ENCODE measurements at places on chromosomes 13 and 19.

GRCh38 chr19:8355631-8356402 is 8.1 kb upstream of the ANGPTL4 start:
- DNase-seq, result no peak

DNA sequence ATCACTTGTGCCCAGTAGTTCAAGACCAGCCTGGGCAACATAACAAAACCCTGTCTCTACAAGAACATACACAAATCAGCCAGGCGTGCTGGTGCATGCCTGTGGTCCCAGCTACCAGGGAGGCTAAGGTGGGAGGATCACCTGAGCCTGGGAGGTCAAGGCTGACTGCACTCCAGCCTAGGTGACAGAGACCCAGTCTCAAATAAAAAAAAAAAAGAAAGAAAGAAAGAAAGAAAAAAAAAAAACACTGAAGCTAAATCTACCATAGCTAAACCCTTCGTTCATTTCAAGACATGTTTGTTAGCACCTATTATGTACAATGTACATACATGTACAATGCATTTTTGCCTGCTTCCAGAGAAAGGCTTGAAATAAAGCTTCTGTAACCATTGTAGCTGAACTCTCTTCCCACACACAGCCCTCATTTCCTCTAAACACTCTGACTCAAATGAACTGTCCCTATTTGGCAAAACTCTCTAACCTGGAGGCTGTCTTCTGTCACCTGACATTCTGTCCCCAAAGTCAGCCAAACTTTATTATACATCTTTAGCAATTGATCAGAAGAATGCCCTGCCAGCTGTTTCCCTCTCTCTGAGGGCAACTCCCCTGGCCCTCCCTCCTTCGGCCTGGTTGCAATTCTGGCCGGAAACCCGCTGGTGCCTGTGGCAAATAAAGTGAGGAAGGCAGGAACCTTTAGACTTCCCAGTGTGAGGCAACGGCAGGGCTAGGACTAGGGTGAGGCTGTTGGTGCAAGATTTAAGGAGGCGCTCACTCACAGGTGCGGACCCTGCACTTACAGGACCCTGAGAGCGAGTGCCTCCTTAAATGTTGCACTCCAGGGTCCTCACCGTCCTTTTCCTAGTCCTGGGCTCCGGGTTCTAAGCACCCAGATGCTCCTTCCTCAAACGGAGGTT is 1.8 kb downstream of the ETHE1 start:
- DNase-seq, result peak; percentile 30

DNA sequence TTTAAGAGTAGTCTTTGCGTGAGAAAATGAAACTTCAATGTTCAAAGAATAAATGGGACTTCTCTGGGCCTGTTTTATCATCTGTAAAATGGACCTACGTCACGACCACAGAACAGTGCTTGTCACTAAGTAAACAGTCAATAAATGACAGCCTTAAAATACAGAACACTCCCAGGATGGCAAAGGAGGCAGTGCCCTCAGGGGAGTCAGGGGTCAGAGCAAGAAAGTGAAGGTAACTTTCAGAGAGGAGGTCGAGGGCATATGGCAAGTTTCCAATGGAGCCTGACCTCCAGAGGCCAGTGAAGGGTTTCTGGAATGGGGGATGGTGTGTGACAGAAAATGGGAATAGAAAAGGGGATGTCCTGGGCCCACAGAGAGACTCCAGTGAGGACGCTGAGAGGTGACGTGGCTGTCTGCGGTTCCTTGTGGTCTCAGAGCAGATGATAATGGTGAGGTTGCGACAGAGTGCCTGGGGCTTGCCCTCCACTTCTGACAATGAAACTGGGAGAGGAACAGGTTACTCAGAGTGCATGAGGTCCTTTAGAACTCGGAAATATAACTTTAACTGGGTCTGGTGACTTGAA is 91.8 kb downstream of the UBL3 start:
- DNase-seq, result peak; percentile 78

- DNase-seq, result no peak
These were observed 1.9 kb downstream of the C2CD4C start for GRCh38 chr19:406971-407510.

DNA sequence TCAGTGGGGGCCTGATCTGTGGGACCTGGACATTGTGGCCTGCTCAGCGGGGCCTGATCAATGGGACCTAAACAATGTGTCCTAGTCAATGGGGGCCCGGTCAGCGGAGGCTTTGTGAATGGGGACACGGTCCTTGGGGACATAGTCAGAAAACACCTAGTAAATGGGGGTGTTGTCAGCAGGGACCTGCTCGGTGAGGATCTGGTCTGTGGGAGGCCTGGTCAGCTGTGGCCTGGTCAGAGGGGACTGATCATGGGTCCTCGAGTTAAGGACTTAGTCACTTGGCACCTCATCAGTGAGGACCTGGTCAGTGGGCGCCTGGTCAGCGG is 44.5 kb upstream of the TPM4 start:
- DNase-seq, result no peak

DNA sequence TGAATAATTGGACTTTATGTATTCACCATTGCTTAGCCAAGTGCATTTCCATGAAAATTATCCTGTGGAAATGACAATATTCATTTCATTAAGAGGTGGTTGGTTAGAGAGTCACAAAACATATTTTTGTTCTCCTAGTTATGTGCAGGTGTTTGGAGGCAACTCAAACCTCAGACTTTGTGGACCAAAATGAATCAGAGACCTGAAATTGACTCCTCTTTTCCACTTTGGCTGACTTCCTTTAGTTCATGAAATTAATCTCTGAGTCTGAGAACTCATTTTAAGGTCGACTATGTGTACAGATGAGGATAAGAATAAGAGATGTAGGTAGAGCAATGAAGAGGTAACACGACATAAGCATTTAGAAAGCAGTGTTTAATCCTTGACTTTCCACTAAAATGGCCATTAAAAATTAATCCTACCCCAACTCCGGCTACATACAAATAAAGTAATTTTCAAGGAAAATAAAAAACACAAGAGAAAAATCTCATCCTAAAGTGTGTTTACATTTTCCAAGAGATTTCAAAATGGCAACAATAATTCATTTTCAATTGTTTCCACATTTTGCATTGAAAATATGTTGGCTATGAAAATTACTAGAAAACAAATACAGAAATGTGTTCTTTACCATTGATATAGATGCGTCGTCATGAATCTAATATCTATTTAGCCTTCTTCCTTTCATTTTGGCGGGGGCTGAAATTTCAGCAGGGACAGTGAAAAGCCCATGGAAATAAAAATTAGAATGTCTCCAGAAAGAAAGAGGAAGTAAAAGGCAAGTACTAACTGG is 185.4 kb upstream of the CSNK1A1L start:
- no peak for DNase-seq

GRCh38 chr19:38049105-38049649 is 142.2 kb downstream of the SIPA1L3 start:
- peak; percentile 65 for DNase-seq

DNA sequence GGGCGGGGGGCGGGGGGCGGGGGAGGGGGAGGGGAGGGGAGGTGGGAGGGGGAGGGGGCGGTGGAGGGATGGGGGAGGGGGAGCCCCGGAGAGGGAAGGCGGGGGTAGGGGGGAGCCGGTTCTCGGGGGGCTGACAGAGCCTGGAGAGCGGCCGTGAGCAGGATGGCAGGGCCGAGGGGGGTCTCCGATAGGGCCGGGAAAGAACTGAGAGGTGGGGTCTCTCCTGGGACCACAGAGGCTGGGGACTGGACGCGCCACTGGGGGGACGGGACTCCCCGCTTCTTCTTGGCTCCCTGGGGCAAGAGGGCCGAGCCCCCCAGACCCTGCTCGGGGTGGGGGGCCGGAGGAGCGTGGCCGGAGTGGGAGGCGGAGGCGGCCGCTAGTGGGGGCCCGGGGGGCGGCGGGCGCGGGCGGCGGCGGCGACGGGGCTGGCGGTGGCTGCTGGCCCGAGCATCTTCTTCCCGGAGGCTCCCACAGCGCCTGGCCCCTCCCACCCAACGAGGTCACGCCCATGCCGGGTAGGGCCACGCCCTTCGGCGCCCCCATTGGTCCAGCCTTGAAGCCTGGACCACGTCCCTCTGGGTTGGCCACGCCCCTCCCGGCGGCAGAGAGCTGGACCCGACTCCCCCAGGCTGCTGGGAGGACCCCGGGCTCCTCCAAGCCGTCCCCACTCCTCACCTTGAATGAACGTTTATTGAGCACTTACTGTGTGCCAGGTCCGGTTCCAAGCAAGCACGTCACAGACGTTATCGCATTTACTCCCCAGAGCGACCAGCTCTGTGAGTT is at the start of gene NOVA2:
NOVA2 (minus strand) TSS at position 313 of the 786 bp plus-strand sequence. CDS start 514 bp downstream, outside the sequence.
- DNase-seq, result peak; percentile 67

GRCh38 chr13:104584481-104584880 is 1518.3 kb upstream of the SLC10A2 start:
- DNase-seq, result no peak

GRCh38 chr19:18878858-18879578 is 16.9 kb downstream of the CERS1 start:
- DNase-seq, result no peak

- no peak for DNase-seq
These were observed 30.1 kb upstream of the METTL21C start for GRCh38 chr13:102724923-102725322.

- DNase-seq, result no peak
These were observed 117.2 kb upstream of the ARGLU1 start for GRCh38 chr13:106685143-106685542.

GRCh38 chr13:43981091-43981490 is 101.4 kb downstream of the LACC1 start:
- no peak for DNase-seq

- DNase-seq, result no peak
These were observed 4.9 kb upstream of the STARD13 start for GRCh38 chr13:33290421-33290965.

GRCh38 chr19:34181111-34181864 is 9.0 kb downstream of the LSM14A start:
- no peak for DNase-seq

DNA sequence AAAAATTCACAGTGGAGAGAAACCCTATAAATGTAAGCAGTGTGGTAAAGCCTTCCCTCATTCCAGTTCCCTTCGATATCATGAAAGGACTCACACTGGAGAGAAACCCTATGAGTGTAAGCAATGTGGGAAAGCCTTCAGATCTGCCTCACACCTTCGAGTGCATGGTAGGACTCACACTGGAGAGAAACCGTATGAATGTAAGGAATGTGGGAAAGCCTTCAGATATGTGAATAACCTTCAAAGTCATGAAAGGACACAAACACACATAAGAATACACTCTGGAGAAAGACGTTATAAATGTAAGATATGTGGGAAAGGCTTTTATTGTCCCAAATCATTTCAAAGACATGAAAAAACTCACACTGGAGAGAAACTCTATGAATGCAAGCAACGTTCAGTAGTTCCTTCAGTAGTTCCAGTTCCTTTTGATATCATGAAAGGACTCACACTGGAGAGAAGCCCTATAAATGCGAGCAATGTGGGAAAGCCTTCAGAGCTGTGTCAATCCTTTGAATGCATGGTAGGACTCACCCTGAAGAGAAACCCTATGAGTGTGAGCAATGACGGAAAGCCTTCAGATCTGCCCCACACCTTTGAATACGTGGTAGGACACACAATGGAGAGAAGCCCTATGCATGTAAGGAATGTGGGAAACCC is 16.1 kb upstream of the ZNF439 start:
- DNase-seq, result no peak

DNA sequence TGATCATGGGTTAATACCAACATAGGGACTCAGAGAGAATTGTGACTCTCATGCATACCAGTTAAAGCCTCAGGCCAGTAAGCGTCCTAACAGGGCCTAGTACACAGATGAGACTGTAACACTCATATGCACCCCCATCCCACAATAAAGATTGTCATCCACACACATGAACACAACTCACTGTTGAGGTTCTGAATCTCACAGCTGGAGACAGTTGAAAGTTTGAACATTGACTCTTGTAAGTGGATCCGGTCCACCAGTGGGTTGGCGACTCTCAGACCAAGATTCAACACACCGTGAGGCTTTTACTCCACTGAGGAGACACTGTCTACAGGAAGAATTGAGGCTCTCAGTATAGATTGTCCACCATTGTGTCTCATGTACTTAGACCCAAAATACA is 88.1 kb downstream of the ZNF429 start:
- no peak for DNase-seq

DNA sequence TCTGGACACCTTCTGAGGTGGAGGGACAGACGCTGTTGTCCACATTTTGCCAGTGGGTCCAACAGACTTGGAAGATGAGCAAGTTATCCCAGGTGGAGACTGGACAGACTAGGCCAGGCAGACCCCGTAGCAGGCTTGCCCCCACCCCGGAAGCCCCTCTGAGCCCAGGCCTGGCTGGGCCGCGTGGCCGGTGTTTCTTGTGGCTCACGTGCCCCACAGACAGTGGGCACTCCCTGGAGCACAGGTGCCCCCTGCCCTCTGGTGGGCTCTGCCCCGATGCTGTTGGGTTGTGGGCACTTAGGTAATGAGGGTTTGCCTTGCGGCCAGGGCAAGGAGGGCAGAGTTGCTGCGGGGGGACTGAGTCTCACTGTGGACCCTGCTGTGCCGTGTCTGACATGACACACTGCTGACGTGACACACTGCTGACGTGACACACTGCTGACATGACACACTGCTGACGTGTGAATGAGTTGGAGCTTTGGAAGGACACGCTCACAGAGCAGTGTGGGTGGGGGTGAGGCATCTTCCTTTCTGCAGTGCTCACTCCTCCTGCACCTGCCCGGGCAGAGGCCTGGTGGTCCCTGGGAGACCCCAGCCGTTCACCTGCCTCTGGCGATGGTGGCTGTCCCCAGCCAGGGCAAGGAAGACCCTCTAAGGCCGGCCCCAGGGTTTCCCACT is 25.1 kb downstream of the DOT1L start:
- peak; percentile 38 for DNase-seq

- DNase-seq, result no peak
These were observed 30.6 kb upstream of the ATP1A3 start for GRCh38 chr19:42024622-42025111.

- no peak for DNase-seq
These were observed 40.2 kb upstream of the IGSF23 start for GRCh38 chr19:44573183-44573582.

DNA sequence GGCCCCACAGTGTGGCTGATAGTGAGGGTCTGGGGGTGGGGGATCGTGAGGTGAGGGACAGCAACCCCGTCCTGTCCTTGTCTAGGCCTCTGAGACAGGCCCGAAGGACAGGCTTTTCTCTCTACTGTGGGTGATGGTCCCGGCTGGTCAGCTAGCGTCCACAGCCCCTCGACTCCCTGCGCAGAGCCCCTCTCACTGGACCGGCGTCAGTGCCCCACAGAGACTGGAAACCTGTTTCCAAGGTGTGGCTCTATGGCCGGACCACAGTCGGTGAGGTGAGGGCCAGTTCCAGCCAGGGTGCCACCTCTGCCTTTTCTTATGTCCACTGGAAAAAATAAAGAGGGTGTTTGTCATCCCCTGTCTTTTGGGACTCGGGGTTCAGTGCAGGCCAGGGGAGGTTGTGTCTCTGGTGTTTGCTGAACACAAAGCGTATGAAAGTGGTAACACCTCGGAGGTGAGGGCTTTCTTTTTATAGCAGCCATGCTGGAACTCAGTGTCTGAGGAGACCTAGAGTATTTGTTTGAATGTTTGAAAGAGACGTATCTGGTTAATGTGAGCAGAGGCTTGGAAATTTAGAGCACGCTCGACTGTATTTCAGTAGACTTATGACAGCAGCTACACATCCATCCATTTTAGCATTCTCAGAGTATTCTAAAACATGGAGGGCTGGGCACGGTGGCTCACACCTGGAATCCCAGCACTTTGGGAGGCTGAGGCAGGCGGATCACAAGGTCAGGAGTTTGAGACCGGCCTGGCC is 22.8 kb downstream of the ATP11A start:
- DNase-seq, result no peak

- DNase-seq, result no peak
These were observed 62.8 kb downstream of the ARHGEF7 start for GRCh38 chr13:111177921-111178320.

- DNase-seq, result no peak
These were observed 10.3 kb upstream of the GAS6 start for GRCh38 chr13:113874177-113874576.

- DNase-seq, result no peak
These were observed 14.8 kb downstream of the FUT6 start for GRCh38 chr19:5824751-5825150.

- DNase-seq, result no peak
These were observed 14.8 kb downstream of the FSD1 start for GRCh38 chr19:4319067-4319718.
